NCI-H1694 (cell line): ENCODE measurements at places on chromosomes 3 and 15.

- DNase-seq = no peak
These were observed 408.6 kb downstream of the GBE1 start for GRCh38 chr3:81352867-81353266.

- no peak for DNase-seq
These were observed 104.9 kb upstream of the NEDD4 start for GRCh38 chr15:56098195-56098863.

- DNase-seq = no peak
These were observed 329.1 kb downstream of the UNC13C start for GRCh38 chr15:54307252-54307902.

GRCh38 chr15:60720493-60721256 lies 241.7 kb upstream of the ICE2 start:
- no peak for DNase-seq

GRCh38 chr3:15064835-15065549 lies at the start of gene MRPS25:
Gene MRPS25, minus strand, starts transcription at chr3:15065315. Its CDS starts 121 bp downstream, at chr3:15065194.
- peak; percentile 42 for DNase-seq

DNA sequence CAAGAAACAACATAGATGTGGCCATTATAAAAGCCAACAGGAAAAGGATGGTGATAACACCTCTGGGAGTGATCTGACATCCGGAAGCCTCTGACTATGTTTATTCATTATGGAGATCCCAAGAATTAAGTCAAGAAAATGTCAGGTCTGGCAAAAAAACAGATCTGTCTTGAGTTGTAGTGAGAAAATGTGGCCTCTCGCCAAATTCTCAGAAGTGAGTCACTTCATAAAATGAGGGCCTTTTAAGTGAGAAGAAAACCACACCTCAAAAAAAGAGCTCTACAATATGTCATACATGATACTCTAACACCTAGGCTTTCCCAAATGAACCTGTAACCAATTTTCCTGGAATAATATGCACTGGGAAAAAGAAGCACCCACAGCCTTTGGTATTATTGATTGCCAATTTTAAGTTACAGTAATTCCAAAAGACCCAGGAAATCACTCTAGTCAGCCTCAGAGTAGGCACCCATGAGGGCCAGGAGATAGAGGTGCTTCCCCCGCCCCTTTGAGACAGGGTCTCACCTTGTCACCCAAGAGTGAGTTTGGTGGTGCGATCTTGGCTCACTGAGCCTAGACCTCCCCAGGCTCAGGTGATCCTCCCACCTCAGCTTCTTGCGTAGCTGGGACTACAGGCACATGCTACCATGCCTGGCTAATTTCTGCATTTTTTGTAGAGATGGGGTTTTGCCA lies 38.0 kb downstream of the CCR3 start:
- DNase-seq = no peak

- DNase-seq = no peak
These were observed 34.7 kb upstream of the SH3BP5 start for GRCh38 chr3:15367059-15367458.

GRCh38 chr3:39780352-39780751 lies 29.1 kb upstream of the MYRIP start:
- DNase-seq = no peak

DNA sequence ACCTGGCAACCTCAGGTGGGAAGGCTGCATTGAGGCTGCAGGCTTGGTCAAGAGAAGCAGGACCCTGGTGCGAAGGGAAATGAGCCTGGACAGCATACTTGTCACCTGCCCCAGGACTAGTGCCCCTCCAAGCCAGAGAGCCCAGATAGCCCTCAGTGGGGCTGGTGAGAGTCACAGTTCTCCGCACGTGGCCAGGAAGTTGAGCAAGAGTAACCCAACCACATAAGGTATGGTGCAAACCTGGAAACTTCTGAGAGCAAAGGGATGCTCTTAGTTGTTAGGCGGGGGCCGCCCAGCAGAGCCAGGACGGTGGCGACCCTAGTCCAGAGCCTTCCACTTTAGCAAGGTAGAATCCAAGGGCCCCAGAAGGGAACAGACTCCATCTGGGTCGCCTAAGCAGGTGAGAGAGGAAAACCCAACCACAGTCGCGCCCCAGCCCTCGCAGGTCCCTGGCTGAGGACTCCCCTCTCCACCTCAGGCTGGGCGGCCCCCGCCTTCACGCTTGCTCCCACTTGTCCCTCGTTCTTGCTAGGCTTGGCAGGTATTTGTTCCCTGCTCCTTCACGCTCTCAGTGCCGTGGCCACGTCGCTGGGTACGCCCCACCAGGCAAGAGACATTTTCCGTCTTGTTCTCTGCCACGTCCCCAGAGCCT lies 1.1 kb upstream of the VPS18 start:
- no peak for DNase-seq

DNA sequence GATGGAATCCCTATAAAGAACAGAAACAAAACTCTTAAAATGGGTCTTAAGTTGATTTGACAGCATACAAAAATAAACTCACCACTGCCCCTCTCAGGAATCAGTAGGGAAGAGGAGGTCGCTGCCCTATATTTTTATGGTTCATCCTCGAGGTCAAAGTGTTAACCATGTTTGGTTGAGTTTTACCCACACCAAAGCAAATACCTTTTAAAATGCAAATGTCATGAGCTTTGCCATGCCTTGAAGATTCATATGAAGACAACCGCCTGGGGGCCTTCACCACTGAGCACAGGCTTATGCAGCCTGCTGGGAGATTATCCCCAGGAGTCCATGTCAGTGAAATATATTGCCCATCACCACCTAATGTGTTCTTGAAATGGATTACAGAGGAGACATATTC lies 66.1 kb downstream of the GLB1 start:
- no peak for DNase-seq

DNA sequence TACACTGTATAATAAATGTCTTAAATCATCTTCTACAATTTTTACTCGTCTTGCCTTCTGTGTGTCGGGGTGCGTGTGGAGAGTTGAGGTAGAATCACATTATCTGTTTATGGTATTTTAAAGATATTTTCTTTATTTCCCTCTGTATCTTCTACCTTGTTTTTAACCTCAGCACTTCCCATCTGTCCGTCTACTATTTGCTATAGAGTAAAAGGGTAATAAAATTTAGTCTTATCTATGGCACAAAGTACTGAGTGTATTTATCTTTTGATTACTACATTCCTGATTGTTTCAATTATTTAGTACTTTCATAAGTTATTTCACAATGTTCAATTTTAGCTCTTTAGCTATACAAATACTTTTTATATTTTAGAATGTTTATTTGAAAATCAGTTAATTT lies 62.2 kb downstream of the TRPC1 start:
- no peak for DNase-seq

- no peak for DNase-seq
These were observed 112.7 kb downstream of the TNIK start for GRCh38 chr3:171347301-171348039.

DNA sequence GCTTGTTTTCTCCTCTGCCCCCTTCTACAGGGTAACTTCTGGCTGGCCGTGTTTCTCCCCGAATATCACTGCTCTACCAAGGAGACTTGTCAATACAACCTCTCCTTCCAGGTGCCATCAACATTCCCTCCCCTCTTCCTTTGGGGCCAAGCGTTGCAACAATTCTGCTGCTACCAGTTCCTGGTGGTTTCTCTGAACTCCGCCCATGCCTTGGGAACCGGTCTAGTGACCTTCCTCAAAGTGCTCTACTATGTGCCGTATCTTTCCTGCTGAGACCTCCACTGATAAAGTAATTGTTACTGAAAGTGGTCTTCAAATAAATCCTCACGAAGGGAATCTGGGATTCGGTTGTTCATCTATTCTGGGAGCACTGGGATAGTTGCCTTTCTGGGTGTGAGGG lies 26.2 kb downstream of the PCSK6 start:
- DNase-seq = no peak

GRCh38 chr3:131421301-131421700 lies 39.7 kb downstream of the NUDT16 start:
- DNase-seq = no peak

GRCh38 chr3:171258316-171258715 lies 201.9 kb downstream of the TNIK start:
- DNase-seq = no peak

GRCh38 chr3:70740872-70741271 lies 428.4 kb upstream of the MDFIC2 start:
- no peak for DNase-seq

DNA sequence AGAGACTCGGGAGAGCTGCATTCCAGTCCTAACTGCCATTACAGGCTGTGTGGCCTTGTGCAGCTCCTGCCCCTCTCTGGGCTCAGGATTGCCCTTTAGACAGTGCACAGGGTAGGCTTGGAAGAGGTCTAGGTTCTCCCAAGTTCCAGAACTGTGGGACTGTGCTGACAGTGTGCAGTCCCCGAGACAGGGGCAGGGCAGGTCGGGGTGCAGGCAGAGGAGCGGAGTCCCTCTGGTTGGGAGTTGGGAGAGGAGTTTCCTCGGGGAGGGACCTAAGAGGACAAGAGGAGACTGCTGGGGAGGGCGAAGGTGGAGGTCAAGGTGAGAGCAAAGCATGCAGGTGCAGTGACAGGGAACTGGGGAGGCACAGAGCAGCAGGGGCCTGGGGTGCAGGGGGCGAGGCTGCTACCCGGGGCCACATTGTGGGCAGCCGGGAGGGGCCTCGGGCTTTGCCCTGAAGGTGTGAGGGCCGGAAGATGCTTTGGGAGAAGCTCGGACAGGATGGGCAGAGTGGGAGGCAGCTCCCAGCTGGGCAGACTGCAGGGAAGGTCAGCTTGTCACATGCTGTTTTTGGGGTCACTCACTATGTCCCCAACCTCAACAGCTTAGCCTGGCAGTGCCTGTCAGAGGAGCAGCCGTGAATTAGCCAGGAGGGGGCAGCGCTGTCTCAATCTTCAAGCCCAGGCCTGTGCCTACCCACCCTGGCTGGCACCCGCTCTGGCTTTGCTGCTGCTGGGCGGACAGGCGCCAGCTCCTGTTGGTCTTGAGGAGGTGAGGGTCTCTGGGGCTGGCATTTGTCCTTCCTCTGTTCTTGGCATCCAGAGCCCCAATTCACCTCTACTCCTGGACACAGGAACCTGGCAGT lies 15.4 kb upstream of the CSPG4 start:
- peak; percentile 26 for DNase-seq
